ENCODE measurements at places on chromosomes 12 and 14. TPM values are rescaled to one million over a fixed set of nuclear protein-coding genes. Genes with fewer than 3 reads are reported as not detected.
A peak's percentile ranks its signal among the peaks of the same experiment; 100 is the strongest.

DNA sequence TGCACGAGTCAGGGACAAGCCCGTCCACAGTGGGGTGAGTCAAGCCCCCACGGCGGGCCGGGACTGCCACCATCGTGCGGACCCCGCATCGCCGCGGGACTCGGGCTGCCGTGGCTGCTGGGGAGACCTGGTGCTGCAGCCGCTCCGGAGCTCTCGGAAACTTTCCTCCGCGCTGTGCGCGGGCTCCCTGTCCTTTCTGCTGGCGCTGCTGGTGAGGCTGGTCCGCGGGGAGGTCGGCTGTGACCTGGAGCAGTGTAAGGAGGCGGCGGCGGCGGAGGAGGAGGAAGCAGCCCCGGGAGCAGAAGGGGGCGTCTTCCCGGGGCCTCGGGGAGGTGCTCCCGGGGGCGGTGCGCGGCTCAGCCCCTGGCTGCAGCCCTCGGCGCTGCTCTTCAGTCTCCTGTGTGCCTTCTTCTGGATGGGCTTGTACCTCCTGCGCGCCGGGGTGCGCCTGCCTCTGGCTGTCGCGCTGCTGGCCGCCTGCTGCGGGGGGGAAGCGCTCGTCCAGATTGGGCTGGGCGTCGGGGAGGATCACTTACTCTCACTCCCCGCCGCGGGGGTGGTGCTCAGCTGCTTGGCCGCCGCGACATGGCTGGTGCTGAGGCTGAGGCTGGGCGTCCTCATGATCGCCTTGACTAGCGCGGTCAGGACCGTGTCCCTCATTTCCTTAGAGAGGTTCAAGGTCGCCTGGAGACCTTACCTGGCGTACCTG lies 1.1 kb downstream of the PDE3A start:
- no peaks in the 10 kb centered on the region for H3K36me3 ChIP-seq
- no peak for DNase-seq
- peak overlapping the region; percentile 85 for H3K27ac ChIP-seq
- H3K4me1 ChIP-seq, result no peaks in the 10 kb centered on the region

DNA sequence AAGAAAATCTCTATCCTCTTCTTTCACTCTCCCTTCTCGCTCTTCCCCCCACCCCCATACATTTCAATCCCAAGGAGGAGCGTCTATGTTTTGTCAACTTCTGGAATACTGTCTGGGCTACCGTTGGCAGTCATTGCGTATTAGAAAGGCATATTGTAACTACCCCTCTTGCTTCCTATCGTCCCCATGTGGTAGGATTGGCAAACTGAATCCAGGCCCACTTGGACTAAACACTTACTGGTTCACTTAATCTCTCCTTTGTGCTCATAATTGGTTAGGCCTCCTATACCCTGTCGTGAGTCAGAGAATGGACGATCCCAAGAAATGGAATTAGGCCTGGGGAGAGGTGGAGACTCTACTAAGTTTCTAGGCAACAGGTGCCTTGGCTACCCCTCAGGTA lies 68.8 kb upstream of the SLC8A3 start:
- H3K36me3 ChIP-seq, result no peaks in the 10 kb centered on the region
- no peak overlapping the region for H3K4me3 ChIP-seq
- no peaks in the 10 kb centered on the region for H3K27me3 ChIP-seq

DNA sequence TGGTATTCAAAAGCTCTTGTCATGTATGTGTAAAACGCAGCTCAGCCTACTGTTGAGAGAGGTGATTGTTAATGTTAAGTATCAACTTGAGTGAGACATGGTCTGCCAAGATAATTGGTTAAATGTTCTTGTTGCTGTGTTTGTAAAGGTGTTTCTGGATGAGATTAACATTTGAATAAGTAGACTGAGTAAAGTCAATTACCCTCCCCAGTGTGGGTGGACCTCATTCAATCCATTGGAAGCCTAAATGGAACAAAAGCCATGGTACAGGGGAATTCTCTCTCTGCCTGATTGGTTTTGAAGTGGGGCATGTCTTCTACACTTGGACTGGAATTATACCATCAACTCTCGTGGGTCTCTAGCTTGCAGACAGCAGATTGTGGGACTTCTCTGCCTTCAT lies 63.8 kb upstream of the RERGL start:
- H3K4me3 ChIP-seq, result no peak overlapping the region
- H3K27ac ChIP-seq, result no peak overlapping the region
- H3K27me3 ChIP-seq, result no peaks in the 10 kb centered on the region
- H3K4me1 ChIP-seq, result no peaks in the 10 kb centered on the region

DNA sequence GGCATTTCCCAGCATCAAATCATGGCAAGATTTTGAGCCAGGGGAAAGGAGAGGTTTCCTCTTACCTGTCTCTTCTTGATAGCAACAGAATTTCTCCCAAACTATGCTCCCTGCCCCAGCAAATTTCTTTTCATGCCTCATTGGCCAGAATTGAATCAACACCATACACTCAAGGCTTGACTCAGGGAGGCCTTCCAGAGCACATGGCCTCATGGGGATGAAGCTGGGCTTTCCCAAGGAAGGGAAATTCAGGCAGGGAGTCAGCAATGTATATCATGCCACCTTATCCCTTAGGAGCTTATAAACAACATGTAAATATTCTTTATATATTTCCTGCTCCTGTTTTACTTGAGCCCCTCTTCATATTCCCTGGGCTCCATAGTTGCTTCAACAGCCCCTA lies 62.1 kb downstream of the ARF6 start:
- H3K4me1 ChIP-seq, result peaks cover 4% of the 10 kb centered on the region
- H3K27me3 ChIP-seq, result no peaks in the 10 kb centered on the region
- no peak for DNase-seq
- H3K4me3 ChIP-seq, result no peak overlapping the region

DNA sequence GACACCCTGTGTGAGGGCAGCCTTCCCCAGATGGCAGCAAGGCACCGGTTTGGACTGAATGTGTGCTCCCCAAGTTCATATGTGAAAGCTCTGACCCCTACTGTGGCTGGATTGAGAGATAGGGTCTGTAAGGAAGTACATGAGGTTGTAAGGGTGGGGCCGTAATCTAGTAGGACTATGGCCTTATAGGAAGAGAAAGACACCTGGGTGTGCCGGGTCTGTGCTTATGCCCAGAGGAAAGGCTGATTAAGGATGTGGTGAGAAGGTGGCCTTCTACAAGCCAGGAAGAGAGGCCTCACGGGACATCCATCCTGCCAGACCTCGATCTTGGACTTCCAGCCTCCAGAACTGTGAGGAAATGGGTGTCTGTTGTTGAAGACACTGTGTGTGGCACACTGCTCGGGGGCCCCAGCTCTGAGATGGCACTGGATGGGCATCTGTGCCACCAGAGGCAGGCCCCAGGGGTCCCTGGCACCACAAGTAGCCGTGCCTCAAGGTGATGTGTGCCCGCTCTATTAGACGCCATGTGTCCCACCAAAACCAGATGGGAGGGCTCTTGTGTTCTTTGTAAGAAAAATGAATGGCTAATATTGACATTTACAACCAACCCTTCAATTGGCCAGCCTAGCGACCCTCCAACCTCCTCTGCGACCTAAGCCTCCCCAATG lies 22.0 kb downstream of the FGF6 start:
- H3K27me3 ChIP-seq, result peaks cover 4% of the 10 kb centered on the region
- H3K4me1 ChIP-seq, result no peaks in the 10 kb centered on the region
- no peak overlapping the region for H3K4me3 ChIP-seq
- H3K36me3 ChIP-seq, result no peaks in the 10 kb centered on the region

DNA sequence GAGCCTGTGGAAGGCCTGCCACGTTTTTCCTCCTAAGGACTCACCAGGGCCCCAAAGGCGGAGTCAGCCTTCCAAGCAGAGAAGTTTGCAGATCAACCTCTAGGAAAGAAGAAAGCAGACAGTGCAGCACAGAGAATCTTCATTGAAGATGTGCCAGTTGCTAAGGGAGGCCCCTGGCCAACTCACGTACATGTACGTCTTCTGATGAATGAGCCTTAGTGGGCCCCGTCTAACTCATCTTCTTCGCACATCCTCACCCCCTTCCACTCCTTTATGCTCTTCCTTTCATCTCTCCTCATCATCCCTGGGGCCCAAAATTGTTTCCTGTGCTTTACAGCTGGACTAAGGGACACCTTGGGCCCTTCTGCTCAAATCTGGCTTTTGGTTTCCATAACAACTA lies 703.0 kb upstream of the TBX3 start:
- no peak for DNase-seq
- H3K4me3 ChIP-seq, result no peak overlapping the region
- H3K36me3 ChIP-seq, result no peaks in the 10 kb centered on the region
- H3K4me1 ChIP-seq, result no peaks in the 10 kb centered on the region
- H3K27ac ChIP-seq, result no peak overlapping the region

ERBB3 gene
- total RNA-seq, result 187 TPM

ATP6V1D gene
- 58.0 TPM for total RNA-seq

DNA sequence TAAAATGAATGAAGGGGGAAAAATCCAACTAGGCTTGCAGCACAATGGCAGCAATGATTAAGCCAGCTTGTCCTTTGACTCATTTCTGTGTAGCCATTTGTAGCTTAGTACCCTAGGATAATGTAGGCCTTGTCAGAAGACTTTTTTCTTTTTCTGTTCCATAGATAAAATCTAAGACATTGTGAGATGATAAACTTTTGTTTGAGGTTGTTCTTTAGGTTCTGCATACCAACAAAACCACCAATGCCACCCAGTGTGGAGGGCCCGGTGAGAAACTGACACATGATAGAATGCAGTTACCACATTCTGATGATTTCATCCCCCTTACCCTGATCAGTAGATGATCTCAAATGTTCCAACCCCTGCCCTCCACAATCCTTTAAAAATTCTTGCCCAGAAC lies 6.6 kb upstream of the KLRD1 start:
- no peaks in the 10 kb centered on the region for H3K36me3 ChIP-seq
- no peak overlapping the region for H3K4me3 ChIP-seq
- H3K27ac ChIP-seq, result no peak overlapping the region
- DNase-seq, result no peak

GRCh38 chr12:103882861-103883596 lies 42.0 kb upstream of the NT5DC3 start:
- H3K4me3 ChIP-seq, result no peak overlapping the region
- H3K4me1 ChIP-seq, result no peaks in the 10 kb centered on the region
- no peaks in the 10 kb centered on the region for H3K27me3 ChIP-seq
- H3K27ac ChIP-seq, result no peak overlapping the region

FRMD6 gene
- total RNA-seq, result 80.3 TPM

DNA sequence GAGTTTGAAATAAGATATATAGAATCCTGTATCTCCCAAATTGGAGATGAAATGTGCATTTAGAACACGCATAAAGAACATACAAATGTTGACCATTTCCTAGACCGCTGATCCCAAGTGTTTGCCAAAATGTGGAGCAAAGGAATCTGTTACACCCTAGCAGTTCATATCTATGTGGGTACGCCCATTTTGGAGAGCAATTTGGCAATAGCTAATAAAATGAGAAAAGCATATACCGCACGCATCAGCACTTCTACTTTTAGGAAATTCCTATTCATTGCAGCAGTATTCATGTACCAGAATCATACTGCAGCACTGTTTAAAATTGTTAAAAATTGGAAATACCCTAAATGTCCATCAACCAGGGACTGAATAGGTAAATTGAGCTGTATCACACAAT lies 937.8 kb downstream of the BCL11B start:
- no peaks in the 10 kb centered on the region for H3K4me1 ChIP-seq
- H3K4me3 ChIP-seq, result no peak overlapping the region
- H3K27me3 ChIP-seq, result no peaks in the 10 kb centered on the region
- DNase-seq, result no peak
- no peak overlapping the region for H3K27ac ChIP-seq
- no peaks in the 10 kb centered on the region for H3K36me3 ChIP-seq

GRCh38 chr12:29617407-29617803 lies 119.9 kb upstream of the OVCH1 start:
- H3K4me1 ChIP-seq, result no peaks in the 10 kb centered on the region
- DNase-seq, result no peak
- no peaks in the 10 kb centered on the region for H3K36me3 ChIP-seq
- H3K27ac ChIP-seq, result no peak overlapping the region
- H3K27me3 ChIP-seq, result no peaks in the 10 kb centered on the region

- no peaks in the 10 kb centered on the region for H3K4me1 ChIP-seq
- no peak overlapping the region for H3K4me3 ChIP-seq
- no peaks in the 10 kb centered on the region for H3K36me3 ChIP-seq
- no peak overlapping the region for H3K27ac ChIP-seq
These were observed 221.0 kb downstream of the ASCL1 start for GRCh38 chr12:103178366-103179080.

DNA sequence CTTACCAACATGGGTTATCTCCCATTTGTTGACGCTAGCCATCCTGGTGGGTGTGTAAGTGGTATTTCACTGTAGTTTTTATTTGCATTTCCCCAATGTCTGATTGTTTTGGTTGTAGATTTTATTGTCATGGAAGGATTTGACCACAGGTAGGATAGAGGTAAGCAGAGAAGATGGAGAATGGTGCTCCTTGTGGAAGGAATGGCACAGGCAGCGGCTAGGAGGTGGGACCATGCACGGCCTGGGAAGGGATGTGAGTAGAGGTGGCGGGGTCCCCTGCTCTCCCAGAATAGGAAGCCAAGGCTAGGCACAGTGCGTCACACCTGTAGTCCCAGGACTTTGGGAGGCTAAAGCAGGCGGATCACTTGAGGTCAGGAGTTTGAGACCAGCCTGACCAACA lies 41.4 kb downstream of the PHETA1 start:
- H3K27ac ChIP-seq, result no peak overlapping the region
- no peaks in the 10 kb centered on the region for H3K27me3 ChIP-seq
- DNase-seq, result no peak
- H3K4me1 ChIP-seq, result no peaks in the 10 kb centered on the region
- no peaks in the 10 kb centered on the region for H3K36me3 ChIP-seq
- H3K4me3 ChIP-seq, result no peak overlapping the region

DNA sequence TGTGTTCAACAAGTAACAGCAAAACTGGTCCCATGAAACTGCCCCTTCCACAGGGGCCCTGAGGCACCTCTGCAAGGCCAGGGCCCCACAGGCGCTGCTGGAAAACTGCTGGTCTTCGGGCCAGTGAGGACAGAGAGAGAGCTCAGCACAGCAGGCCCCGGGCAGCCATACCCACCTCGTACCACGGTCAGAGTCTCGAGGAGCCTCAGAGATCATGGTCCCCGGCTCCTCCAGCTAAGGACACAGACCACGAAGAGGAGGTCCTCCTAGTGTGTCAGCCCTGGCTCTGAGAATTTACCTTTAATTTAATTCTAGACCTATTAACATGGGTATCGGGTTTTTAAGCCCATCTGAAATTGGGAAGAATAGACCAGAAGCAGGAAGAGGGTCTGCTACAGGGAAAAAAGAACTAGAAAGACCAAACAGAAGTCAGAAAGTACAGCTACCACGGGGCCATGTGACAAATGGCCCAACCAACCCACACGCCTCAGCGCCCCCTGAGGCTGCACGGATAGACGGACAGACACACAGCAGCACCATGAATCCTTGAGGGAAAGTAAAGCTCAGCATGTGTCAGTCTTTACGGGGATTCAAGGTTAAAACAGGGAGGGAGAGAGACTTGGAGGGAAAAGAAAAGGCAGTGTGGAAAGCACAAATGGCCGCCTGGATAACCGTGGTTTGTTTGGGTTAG lies 22.9 kb downstream of the ANKRD9 start:
- peaks cover 3% of the 10 kb centered on the region for H3K4me1 ChIP-seq
- H3K27me3 ChIP-seq, result no peaks in the 10 kb centered on the region
- no peak for DNase-seq
- no peak overlapping the region for H3K4me3 ChIP-seq
- H3K36me3 ChIP-seq, result no peaks in the 10 kb centered on the region
- peak overlapping the region; percentile 75 for H3K27ac ChIP-seq

GRCh38 chr12:113306382-113306781 lies 28.5 kb downstream of the SLC8B1 start:
- no peaks in the 10 kb centered on the region for H3K4me1 ChIP-seq
- no peaks in the 10 kb centered on the region for H3K27me3 ChIP-seq
- peaks cover 10% of the 10 kb centered on the region for H3K36me3 ChIP-seq
- H3K4me3 ChIP-seq, result no peak overlapping the region

RHOJ gene
- 11.4 TPM for total RNA-seq

All from breast epithelium (tissue), 4 donors.